Stimulated activated CD4-positive, alpha-beta T cell treated with anti-CD3 and anti-CD28 coated beads, Interleukin-15, amount 100 ng/mL, for 1 hour (primary cell): ENCODE measurements at places on chromosomes 2 and 18.

GRCh38 chr2:206424134-206424533, 19.2 kb upstream of the ADAM23 start:
- no peak for DNase-seq

- DNase-seq: peak; percentile 27
Observed at GRCh38 chr2:219178377-219179175, 501 bp downstream of the RETREG2 start.

- DNase-seq: no peak
Observed at GRCh38 chr2:168490946-168491605, 35.0 kb downstream of the CERS6 start.

DNA sequence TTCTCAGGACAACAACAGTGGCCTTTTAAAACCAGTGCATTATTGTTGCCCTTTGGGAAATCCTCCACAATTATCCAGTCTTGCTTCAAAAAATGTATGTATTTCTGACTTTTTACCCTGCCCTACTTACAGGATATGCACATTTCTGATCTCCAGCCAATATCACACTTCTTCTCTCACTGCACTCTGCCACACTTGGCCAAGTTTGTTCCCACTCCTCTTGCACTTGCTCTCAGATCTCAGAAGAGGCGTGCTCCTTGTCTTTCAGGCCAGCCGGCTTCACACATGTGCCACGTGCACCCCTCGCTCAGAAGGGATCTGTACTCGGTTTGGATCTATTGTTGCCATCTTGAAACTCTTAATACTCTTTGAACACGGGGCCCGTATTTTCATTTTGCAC, 15.4 kb downstream of the CLUL1 start:
- no peak for DNase-seq

GRCh38 chr2:144780983-144781382, 261.1 kb upstream of the ZEB2 start:
- no peak for DNase-seq

DNA sequence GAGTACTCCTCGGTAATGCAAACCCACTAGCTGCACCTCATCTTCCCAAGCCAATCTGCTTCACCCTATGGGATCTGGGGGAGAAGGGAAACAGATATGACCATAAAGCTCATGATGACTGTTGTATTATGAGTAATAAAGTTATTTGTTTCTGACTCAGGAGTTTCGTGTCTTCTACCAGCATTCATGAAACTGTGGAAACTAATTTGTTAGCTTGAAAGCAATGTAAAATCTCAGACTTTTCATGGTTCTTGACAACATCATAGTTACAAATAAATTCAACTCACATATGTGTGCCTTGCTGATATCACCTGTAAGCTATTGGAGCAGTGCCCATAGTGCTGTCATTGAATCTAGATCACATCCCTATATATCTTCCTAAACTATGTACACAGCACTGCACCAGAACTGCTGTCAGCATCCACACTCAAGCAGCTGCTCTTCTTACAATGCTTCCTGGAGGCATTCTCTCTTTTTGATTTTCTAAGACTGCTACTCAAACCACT, 135.6 kb upstream of the KYNU start:
- no peak for DNase-seq

DNA sequence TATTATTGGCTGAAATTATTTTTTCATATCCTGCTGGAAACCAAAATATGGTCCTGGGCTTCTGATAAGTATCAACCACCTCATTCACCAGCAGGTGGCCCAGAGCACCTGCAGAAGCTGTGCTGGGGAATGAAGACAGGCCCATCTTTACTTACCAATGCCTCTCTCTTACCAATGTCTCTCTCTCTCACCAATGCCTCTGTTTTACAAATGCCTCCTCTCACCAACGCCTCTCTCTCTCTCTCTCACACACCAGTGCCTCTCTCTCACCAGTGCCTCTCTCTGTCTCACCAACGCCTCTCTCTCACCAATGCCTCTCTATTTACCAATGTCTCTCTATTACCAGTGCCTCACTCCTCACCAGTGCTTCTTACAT, 2.3 kb upstream of the MAL start:
- no peak for DNase-seq

DNA sequence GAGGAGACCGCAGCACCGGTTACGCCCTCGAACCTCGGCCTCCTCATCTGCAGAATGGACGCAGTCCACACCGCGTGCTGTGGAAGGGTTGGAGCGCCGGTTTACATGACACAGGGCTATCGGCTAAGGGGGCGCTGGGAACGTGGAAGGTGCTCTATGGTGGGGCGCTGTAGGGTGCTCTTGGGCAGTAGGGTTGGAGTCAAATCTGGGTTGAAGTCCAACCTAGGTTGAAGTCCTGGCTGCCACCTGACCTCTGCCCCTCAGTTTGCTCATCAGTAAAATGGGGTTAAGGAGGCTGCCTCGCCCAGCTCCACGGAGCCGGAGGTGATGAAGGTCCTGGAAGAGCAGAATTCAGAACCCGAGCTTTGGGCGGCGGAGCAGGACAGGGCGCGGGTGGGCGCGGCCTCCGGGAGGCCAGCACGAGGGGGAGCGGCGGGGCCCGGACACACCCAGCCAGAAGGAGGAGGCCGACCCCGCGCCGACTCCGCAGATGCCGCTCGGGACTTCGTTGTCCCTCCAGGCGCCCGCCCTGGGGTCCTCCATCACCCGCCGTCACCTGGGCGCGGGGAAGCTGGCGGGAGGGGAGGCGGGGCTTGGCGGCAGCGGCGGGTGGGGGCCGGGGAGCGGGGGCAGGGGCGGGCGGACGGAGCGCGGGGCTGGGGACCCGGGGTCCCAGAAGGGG, 558 bp upstream of the GAREM2 start:
- no peak for DNase-seq

DNA sequence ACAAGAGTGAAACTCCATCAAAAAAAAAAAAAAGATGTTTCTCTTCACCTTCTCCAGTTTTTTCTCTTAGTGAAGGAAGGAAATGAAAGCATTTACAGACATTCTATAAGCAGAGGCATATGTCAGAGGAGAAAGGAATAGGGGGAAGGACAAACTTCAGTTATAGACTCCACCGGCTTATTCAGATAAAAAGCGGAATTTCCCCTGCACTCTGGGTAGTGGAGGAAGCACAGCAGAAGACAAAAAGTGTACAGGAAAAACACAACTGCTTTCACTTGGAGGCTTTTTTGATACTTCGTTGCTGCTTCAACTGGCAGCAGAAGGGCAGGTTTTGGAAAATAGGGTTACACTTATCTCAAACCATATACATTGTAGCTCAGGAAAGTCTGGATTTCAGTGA, 3.2 kb upstream of the MGAT4A start:
- DNase-seq: no peak

DNA sequence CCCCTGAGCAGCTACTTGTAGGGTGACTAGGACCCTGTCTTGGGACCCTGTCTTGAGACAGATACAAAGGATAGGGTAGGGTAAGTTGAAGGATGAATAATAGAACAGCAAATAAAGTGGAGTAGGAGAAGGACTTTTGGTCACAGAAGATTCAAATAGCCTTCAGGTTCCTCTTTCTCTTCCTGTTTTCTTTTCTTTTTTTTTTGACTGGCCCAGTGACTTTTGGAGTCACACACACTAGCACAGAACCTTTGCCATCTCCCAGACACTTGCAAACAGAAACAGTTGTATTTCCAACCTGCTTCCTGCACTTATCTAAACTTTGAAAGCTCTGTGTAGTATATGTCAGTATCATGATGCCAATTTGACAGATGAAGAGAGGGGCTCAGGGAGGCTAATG, 108.2 kb downstream of the TDRD15 start:
- no peak for DNase-seq

GRCh38 chr2:23505984-23506380, 121.0 kb downstream of the KLHL29 start:
- no peak for DNase-seq

- no peak for DNase-seq
Observed at GRCh38 chr18:25061395-25061794, 290.6 kb downstream of the ZNF521 start.
